ENCODE measurements at places on chromosomes 2 and 18.

- DNase-seq: no peak
These were observed 69.9 kb upstream of the KLF7 start for GRCh38 chr2:207235621-207236020.

- DNase-seq: no peak
These were observed 428.1 kb downstream of the MEIS1 start for GRCh38 chr2:66862885-66863650.

- DNase-seq: no peak
These were observed 2.4 kb downstream of the FBXO48 start for GRCh38 chr2:68464651-68465050.

GRCh38 chr2:71611781-71612527 is 158.6 kb downstream of the DYSF start:
- no peak for DNase-seq

DNA sequence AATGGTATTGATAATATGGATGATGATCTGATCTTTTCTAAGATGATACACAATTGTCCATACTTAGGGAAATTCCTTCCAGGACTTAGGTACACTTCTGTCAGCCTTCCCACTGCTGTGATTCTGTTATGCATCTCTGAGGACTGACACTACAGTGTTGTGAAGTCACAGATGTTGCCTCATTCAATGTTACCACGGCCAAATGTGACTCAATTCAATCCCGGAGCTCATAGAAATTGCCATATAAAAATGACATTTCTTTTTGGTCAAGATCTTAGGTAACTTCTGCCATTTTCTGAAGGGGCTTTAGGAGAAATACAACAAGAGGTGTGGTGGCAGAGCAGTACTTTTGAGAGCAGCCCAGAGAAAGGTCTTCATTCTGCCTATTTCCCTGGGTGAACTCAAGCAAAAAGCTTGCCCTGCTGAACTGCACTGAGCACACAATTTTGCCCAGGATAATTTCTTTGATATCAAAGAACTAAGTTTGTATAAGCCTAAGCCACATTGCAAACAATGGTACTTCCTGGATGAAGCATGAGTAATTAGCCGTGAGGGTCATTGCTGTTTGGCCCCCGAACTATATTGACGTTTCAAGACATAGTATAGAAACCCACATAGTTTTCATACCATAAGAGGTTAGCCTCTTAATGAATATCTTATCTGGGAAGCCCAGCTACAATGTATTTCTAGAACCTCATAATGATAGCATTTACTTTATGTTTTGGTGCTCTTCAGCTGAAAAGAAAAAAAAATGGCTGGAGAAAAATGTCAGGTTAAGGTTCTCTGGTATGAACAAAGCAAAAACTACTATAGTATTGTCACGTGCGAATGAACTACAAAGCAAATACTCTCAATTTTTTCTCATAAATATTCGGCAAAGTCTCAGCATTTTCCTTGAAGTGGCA is 437.4 kb downstream of the MEIS1 start:
- DNase-seq: no peak

GRCh38 chr2:140988597-140988996 is 1142.2 kb downstream of the LRP1B start:
- no peak for DNase-seq

GRCh38 chr2:85878719-85879370 is 9.9 kb downstream of the ST3GAL5 start:
- DNase-seq: no peak

- DNase-seq: no peak
These were observed 6.5 kb downstream of the LPIN1 start for GRCh38 chr2:11752906-11753305.
